Heart right ventricle (tissue), 16 donors: ENCODE measurements at places on chromosomes 6 and 20.

- DNase-seq = no peak
These were observed 271.2 kb upstream of the THEMIS start for GRCh38 chr6:128172081-128172480.

GRCh38 chr20:36791862-36792261, 18.3 kb upstream of the DSN1 start:
- no peak for DNase-seq

GRCh38 chr6:122631571-122632249, 21.5 kb downstream of the PKIB start:
- DNase-seq = no peak

GRCh38 chr20:5920581-5920980, 29.8 kb downstream of the TRMT6 start:
- DNase-seq = no peak

- DNase-seq = no peak
These were observed 701.8 kb upstream of the FLRT3 start for GRCh38 chr20:15039088-15039752.

DNA sequence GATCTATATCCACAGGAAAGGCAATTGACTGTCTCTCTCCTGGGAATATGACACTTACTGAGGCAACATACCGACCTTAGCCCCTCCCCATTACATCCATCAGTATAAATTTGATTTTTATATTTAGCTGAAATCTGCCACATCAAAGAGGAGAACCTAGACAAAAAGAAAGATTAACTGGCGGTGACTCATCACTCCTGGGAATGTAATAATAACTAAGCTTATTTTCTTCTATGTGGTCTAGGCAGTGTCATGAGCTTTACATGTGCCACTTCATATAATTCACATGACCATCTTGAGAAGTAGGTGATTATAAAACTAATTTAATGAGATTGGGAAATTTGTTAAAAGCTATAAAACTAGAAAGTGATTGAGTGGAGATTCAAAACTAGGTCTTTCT, 520.0 kb upstream of the HS3ST5 start:
- no peak for DNase-seq

DNA sequence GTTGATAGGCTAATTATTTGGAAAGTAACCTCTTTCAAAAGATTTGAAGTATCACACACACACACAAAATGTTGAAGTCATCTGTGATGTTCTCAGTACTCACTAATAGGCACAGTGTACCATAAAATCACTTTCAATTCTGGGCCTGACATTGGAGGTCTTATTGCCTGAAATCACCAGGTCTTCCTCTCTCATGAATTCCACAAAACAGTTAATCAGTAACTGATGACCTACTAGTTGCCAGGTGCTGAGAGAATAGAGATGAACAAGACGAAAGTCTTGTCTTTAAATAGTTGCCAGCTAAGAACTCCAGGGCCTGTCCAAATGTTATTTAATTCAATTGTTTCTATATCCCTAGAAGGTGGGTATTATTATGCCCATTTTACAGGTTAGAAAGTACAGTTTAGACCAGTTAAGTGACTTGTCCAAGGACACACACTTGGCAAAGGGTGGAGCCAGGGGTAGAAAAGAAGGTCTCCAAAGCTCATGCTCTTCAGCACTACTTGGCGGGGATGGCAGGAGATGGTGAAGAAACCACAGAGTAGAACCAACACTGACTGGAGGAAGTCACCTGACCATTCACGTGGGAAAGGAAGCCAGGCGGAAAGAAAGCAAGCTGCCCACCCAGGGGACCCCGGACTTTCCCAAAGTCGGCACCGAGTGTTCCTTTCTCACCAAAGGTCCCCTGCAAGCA, 116.4 kb downstream of the KIF6 start:
- no peak for DNase-seq

GRCh38 chr20:45927071-45927878, 7.2 kb upstream of the PCIF1 start:
- no peak for DNase-seq

DNA sequence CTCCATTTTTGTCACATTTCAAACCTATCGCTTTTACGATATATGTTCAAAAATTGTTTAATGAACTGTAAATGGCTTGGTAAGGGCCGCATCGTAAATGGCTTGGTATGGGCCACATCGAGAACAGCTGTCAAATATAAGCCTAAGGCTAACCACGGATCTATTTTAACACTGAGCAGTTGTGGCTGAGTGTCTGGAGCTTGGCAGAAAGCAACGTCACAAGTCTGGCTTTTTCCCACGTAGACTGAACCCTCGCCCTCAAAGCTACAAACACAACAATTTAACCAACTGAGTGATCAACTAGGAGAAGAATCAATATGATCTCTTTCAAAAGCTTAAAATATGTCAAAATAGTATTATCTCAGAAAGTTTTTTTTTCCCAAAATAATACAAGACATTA, 71.4 kb upstream of the PRSS16 start:
- no peak for DNase-seq

- DNase-seq = no peak
These were observed 47.7 kb downstream of the ADAT2 start for GRCh38 chr6:143402721-143403336.

- no peak for DNase-seq
These were observed 16.0 kb downstream of the SLC52A3 start for GRCh38 chr20:752291-752690.

GRCh38 chr6:17167327-17167979, 65.6 kb downstream of the STMND1 start:
- peak; percentile 55 for DNase-seq

DNA sequence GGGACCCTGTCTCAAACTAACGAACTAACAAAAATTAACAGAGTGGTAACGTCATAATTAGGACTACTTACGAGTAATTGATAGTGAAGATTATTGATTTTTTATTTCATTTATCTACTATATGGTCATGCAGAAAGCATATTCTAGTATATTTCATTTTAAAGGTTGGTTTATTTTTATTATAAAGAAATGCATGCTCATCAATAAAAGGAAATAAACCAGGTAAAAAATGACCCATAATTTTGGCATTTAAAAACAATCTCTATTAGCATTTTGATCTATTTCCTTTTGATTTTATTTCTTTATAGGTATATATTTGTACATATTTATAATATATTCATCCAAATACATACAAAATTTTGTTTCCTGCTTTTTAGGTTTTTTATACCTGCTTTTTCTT, 401.4 kb upstream of the ID4 start:
- DNase-seq = no peak

- DNase-seq = no peak
These were observed 167.6 kb upstream of the KCNK16 start for GRCh38 chr6:39490108-39490507.

DNA sequence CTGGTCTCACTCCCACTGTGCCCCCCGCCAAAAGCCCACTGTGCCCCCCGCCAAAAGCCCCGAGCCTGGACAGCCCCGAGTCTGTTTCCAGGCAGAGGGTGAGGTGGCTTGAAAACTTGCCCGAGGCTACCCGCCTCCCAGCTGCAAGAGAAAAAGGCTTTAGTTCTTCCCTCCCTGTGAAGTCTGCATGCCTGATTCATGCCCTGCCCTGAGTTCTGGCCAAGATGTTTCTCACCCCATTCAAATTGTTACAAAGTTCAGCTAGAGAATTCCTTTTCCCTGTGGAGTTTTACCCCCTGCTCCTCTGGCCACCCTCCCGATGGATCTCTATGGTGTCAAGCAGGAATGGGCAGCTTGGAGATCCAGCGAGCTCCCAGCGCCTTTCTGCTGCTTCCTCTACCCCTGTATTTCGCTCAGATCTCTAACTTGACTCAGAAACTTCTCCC, 298.8 kb upstream of the MAP3K7 start:
- DNase-seq = no peak

GRCh38 chr20:24350923-24351368, 118.5 kb upstream of the SYNDIG1 start:
- DNase-seq = no peak

DNA sequence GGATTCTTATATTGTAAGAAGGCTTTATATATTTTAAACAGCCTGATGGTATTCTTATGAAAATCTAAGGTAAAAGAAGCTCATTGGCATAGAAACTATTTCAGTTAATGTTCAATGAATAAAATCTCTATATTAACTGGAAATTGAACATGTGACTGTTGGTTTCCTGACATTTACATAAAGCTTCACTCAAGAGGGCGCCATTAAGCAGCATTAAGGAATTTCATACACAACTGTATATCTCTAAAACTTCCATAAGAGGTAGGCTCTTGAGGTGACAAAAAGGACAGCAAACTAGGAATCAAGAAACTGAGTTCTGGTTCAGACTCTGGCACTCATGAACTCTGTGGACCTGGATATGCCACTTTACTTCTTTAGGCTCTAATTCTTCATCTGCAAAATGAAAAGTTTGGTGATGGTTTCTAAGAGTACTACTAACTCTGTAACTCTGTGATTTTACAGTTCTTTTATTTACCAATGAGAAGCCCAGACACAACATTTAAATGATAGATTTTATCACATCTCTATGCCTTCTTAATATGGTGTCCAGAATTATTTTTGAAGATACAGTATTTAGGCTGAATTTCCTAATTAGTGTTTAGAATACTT, 147.5 kb downstream of the FLRT3 start:
- DNase-seq = no peak

GRCh38 chr20:42485556-42485955, 704.1 kb downstream of the PTPRT start:
- no peak for DNase-seq

- DNase-seq = no peak
These were observed 25.1 kb upstream of the TAF8 start for GRCh38 chr6:42025066-42025844.

DNA sequence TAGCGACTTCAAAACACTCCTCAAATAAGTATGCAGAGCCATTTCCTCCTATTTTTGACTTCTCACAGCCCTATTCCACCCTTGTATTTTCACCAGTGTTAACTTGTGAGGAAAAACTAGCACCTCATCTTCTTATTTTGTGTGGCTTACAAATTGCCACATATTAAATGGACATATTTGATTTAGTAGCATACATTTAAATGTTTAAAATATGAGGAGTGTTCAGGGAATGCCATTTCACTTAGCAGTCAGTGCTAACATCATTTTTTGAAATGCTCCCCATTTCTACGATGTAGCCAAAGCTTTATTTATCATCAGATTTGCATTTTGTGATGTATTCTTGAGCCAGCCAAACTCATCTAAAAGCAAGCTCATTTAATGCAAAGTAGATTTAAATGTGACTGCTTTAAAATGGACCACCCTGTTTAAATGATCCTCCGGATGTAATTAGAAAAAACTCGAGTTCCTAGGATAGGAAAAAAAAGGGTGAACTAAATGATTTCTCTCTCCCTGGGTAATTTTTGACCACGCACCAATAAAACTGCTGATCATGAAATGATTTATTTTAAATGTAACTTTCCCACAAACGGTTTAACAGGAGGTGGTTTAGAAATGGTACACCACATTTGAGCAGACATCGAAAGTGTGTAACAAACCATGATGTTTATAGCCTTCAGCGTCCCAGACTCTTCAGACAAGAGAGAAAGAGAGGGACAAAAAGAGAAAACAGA, 172.6 kb downstream of the CD83 start:
- DNase-seq = no peak

GRCh38 chr20:32510120-32510600, 75.0 kb downstream of the NOL4L start:
- DNase-seq = no peak

DNA sequence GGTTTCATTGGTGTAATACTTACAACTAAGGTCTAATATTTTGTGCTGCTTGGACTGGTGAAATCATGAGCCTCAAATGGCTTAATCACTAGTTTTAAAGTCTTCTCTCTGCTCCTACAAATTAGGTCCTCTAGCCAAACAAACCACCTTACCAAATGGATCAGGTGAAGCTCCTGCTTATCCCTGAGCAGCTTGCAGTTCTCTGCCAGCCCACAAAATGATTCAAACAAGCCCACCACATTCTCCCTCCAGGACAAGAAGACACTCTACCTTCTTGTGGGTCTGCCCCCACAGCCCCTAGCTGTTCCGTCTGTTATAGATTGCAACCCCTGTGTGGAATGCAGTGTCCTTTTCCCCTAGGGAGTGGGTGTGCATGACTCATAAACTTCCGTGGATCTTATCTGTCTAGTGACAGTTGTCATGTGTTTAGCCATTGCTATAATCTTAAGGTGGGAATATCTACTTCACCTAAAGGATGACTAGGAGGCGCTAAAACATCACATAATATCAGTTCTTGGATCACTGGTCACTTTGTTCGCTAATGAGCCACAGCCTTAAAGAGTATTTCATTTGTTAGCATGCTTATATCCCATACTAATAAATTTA, 940.5 kb upstream of the MANEA start:
- no peak for DNase-seq

DNA sequence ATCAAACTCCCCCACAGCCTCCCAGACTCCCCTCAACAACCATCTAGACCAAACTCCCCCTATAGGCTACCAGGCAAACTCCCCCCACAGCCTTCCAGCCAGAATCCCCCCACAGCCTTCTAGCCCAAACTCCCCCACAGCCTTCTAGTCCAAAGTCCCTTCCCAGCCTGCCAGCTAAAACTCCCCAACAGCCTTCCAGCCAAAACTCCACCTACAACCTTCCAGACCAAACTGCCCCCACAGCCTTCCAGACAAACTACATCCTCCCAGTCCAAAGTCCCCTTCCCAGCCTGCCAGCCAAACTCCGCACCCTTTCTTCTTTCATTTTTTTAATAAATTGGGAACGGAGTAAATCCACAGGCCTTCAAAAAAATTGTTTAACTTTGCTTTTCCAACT, 37.4 kb upstream of the SYNDIG1 start:
- DNase-seq = no peak

- no peak for DNase-seq
These were observed 2.7 kb upstream of the ZNFX1 start for GRCh38 chr20:49280463-49281058.

- DNase-seq = no peak
These were observed 30.2 kb upstream of the MAN1A1 start for GRCh38 chr6:119379809-119380208.

- DNase-seq = no peak
These were observed 13.9 kb downstream of the ZNF831 start for GRCh38 chr20:59177266-59178250.

DNA sequence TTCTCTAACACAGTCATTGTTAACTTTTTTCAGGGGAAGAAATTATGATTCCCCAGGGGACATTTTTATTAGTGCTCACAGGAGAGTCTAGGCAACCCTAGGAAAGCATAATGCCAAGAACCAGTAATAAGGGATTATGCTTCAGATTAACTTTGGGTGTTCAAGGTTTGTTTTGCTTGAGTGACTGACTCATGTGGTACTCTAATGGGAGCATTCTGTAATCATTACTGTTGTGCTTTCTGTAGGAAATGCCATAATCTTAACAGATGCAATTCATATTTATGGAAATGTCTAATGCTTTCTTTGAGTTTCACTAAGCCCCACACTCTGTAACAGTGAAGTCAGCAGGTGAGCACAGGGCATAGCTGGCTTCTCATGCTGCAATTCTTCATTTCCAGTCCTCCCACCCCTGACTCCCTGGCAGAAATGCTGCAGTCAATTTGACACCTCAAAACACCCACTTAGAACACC, 263.4 kb upstream of the MAN1A1 start:
- DNase-seq = no peak

GRCh38 chr6:168524571-168525001, 83.6 kb downstream of the SMOC2 start:
- no peak for DNase-seq

- DNase-seq = peak; percentile 7
These were observed 10.4 kb upstream of the VNN2 start for GRCh38 chr6:132768051-132768517.
